Bronchial epithelial cell (primary cell): ENCODE measurements at places on chromosomes 1 and 21. TPM values are rescaled to one million over a fixed set of nuclear protein-coding genes. Genes with fewer than 3 reads are reported as not detected.

GRCh38 chr1:170853302-170853701 lies 82.0 kb upstream of the MROH9 start:
- DNase-seq = no peak

- DNase-seq = no peak
Observed at GRCh38 chr1:198238121-198238520, 81.3 kb downstream of the NEK7 start.

CRYBG2 gene
- total RNA-seq = 19.5 and 67.7 TPM in 2 replicates

DNA sequence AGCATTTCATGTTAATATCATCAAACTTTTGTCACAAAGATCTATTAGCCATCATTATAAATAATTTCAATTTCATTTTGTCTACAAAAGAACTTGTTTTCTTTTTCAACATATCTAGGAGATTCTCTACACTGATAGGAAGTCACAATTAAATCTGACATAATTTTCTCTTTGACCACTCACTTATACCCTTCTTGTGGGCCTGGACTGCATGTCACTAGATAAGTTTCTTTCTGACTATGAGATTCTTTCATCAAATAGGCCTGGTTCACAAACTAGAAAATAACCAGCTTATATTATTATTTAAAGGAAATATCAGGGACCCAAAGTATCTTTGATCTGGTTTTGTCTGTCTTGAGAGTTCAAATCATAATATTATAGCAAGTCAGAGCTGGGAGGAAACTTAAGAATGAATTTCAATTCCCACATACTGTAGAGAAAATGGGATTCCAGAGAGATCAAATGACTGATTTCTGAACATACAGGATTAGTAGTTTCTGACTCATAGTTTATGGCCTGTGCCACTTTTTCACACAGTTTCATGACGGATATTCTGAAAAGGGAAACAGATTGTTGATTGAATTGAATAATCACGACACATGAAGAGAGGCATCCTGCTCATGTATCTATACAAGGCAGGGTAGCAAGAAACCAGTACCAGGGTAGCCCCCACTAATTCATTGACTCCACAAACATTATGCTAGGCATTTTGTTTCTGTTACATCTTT lies 355.8 kb downstream of the GPATCH2 start:
- DNase-seq = peak; percentile 86

DNA sequence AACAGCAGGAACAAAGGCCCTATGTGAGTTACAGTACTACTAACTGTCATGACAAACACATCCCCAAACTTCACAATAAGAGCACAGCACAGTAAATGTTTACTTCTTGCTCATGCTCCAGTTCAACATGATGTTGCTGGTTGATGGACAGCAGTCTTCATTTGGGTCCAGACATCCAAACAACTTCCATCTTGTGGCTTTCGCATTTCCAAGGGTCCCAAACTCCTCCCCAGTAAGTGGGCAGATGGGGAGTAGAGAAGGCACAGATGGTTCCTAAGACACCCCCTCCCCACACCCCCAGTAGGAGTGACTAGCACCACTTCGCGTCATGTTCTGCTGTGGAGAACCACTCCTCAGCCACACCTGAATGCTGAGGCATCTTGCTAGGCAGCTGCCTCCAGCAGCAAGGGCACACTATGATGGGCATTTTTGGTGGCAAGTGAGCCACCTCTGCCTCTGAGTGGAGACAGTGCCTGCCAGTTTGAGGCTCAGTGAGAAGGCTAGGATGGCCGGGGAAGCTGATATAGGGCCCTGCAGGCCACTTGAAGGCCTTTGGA lies 32.7 kb upstream of the CD2 start:
- no peak for DNase-seq

TFF2 gene
- total RNA-seq = not detected in 2 replicates
